Activated T-cell treated with anti-CD3 and anti-CD28 coated beads, Interleukin-2, amount 50 U/mL, for 1 hour (primary cell): ENCODE measurements at places on chromosomes 12 and 14.

DNA sequence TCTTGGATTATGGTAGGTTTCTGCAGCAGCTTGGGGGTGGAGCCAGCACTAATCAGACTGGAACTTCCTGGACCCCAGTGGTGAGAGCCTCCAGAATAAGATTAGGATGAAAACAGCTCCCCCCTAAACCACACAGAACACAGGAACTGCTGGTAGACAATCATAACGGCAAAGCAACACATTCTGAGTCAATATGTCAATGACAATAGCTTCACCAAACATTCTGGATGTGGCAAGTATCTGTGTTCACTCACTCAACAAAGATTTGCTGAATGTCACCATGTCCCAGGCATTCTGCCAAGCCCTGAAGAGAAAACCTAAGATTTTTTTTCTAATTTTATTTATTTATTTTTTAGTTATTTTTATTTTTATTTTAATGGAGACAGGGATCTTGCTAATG is 65.2 kb downstream of the LRRC74A start:
- no peak for DNase-seq

DNA sequence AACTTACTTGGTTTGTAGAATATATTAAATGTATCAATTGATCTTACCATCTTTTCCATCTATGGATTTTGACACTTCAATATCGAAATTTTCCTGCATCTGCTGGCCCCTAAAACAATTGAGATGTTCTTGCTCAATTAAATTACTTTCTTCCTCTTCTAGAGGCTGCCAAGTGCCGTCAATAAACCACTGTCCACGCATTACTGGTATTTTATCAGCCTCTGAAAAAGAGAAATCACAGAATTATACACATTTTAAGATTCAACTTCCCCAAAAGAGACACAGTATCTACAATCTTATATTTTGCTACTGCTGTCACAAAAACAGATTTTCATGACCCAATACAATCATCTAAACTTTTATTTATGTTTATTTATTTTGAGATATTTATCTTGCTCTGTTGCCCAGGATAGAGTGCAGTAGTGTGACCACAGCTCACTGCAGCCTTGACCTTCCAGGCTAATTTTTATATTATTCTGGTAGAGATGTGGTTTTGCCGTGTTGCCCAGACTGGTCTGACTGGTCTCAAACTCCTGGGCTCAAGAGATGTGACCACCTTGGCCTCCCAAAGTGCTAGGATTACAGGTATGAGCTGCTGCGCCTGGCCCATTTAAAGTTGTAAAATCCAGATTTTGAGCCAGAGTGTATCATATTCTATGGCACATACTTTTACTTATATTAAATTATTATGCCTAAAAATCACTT is 49.3 kb downstream of the DDHD1 start:
- no peak for DNase-seq

- no peak for DNase-seq
Observed at GRCh38 chr14:95504135-95505029, 12.1 kb downstream of the SYNE3 start.

DNA sequence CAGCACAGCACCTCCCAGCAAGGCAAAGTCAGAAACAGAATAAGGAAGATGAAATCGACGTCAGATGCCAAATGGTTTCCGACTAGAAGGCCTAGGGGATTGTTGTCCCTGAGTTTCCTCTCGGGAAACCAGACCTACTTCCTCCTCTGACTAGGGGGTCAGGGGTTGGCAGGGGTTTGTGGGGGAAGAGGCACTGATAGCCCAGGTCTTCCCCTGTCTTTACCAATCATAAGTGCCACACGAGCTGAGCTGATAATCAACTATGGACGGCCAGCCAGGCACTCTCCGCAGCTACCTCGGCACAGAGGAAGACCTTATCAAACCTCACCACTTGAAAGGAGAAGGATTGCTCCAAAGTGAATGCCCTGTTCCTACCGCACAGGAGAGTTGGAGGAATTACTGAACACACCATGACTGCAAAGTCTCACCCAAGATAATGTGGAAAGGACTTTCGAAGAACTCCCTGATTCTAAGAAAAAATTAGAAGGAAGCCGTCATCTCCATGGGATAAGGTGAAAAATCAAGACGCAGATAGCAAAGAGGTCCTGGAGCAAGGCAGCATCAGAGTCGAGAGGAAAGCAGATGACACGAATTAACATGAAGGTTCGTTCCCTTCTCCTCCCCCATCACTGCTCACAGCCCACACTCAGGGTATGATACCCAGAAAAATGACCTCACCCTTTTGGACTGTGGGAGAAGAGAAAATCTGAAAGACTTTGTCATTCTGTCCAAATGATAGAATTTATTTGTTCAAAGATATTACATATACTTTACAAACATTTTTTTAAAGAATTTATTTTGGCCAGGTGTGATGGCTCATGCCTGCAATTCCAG is 77.7 kb upstream of the MED13L start:
- DNase-seq: no peak

DNA sequence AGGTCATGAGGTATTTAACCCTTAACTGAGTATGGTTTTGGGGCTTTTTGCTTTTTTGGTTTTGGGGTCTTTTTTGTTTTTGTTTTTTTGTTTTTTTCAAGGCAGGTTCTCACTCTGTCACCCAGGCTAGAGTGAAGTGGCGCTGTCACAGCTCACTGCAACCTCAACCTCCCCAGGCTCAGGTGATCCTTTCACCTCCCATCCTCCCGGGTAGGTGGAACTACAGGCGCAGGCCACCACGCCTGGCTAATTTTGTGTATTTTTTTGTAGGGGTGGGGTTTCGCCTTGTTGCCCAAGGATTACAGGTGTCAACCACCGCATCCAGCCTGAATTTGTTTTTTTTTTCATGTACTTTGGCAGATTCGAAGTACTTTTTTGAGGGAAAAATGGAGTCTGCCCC is 19.9 kb downstream of the RAP1B start:
- no peak for DNase-seq

DNA sequence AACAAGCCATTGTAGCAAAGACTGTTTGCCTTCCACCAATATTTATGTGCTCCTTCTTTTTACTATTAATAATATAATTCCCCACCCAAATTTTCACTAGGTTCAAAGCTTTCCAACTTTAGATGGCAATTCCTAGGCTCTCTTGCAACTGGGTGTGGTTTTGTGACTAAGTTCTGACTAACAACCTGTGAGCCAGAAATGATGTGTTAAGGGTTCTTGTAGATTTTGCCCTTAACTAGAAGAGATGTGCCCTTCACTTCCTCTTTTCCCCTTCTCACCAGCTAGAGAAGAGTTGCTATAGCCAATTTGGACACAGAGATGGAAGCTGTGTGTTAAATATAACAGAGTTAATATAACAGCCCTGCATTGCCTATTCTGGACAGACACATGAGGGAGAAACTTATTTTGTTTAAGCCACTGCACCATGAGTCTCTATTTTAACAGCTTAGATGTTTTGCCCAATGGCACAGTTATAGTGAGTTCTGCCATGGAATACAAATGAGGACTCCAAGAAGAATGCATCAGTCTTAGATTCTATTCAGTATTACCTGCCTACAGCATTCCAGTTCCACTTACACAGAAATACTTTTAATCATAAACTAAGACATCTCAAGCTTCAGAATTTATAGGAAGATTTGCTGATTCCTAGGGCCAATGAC is 216.2 kb downstream of the DUSP6 start:
- no peak for DNase-seq

GRCh38 chr14:98270201-98270600 is 1001.8 kb downstream of the BCL11B start:
- no peak for DNase-seq

- DNase-seq: no peak
Observed at GRCh38 chr12:21296751-21297406, 37.8 kb downstream of the SLCO1A2 start.

- DNase-seq: no peak
Observed at GRCh38 chr14:79639613-79640012, 571.7 kb downstream of the DIO2 start.

DNA sequence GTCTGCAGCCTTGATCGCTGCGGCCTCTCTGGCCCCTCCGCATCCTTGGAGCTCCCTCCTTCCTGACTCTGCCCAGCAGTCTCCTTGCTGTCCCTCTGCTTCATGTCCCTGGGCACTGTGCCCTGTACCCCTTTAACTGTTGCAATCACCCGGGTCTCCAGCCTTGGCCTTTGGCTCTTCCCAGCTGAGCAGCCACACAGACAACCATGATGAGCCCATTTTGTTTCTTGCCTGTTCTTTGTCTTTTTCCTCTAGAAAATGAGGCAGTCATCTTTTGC is 40.6 kb upstream of the MEG3 start:
- no peak for DNase-seq

- DNase-seq: no peak
Observed at GRCh38 chr12:122096591-122097149, 18.1 kb downstream of the MLXIP start.

GRCh38 chr12:108097160-108097911 is 31.8 kb upstream of the WSCD2 start:
- no peak for DNase-seq
